Stimulated activated CD8-positive, alpha-beta memory T cell treated with anti-CD3 and anti-CD28 coated beads, Interleukin-2, amount 100 ng/mL, for 1 hour (primary cell): ENCODE measurements at places on chromosomes 16 and 17.

DNA sequence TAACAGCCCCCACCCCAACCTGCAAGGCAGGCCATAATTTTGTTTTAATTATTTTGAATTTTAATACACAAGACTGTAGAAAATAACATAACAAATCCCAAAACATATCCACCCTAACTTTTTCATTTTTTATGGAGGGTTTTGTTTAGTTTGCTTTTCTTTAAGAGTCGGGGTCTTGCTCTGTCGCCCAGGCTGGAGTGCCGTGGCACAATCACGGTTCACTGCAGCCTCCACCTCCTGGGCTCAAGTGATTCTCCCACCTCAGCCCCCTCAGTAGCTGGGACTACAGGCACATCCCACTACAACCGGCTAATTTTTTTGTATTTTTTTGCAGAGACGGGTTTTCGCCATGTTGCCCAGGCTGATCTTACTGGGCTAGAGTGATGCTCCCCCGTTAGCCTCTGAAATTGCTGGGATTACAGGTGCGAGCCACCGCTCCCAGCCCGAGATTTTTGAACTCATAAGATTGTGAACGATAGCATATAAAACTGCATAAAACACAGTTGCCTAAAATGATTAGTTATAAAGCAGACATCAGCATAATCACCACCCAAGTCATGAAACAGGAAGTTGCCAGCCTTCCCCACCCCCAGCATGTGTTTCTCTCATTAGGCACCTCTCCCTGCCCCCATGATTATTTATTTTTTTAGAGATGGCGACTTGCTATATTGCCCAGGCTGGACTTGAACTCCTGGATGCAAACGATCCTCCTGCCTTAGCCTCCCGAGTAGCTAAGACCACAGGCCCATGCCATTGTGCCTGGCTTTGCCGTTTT is 13.6 kb upstream of the DOC2B start:
- DNase-seq = no peak

GRCh38 chr16:75256696-75257343 is 5.4 kb upstream of the BCAR1 start:
- no peak for DNase-seq

DNA sequence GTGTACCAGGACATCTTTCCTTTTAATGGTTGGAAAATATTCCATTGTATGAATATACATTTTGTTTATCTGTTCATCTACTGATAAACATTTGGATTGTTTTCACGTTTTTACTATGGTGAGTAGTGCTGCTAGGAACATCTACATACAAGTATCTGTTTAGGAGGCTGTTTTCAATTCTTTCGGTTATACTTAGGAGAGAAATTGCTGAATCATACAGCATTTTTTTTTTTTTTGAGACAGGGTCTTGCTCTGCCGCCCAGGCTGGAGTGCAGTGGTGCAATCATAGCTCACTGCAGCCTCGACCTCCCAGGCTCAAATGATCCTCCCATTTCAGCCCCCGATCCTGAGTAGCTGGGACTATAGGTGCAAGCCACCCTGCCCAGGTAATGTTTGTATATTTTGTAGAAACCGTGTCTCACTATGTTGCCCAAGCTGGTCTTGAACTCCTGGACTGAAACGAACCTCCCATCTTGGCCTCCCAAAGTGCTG is 122.9 kb downstream of the CRLF3 start:
- no peak for DNase-seq

DNA sequence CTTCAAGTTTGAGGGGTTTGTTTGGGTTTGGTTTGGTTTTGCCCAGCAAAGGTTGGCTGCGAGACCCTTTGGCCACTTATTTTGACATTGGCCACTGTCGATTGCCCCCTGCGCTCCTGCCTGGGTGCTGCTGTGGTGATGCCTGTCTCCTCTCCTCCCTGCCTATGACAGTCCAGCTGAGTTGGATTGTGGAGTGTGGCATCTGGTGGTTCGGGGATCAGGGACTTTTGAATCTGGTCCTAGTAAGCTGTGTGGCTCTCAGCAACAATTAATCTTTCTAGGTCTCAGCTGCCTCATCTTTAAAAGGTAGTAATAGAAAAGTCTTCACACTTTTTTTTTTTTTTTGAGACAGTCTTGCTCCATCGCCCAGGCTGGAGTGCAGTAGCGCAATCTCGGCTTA is 27.1 kb downstream of the CDK5RAP3 start:
- DNase-seq = no peak

- DNase-seq = no peak
These were observed 5.8 kb upstream of the CBX4 start for GRCh38 chr17:79844869-79845600.

DNA sequence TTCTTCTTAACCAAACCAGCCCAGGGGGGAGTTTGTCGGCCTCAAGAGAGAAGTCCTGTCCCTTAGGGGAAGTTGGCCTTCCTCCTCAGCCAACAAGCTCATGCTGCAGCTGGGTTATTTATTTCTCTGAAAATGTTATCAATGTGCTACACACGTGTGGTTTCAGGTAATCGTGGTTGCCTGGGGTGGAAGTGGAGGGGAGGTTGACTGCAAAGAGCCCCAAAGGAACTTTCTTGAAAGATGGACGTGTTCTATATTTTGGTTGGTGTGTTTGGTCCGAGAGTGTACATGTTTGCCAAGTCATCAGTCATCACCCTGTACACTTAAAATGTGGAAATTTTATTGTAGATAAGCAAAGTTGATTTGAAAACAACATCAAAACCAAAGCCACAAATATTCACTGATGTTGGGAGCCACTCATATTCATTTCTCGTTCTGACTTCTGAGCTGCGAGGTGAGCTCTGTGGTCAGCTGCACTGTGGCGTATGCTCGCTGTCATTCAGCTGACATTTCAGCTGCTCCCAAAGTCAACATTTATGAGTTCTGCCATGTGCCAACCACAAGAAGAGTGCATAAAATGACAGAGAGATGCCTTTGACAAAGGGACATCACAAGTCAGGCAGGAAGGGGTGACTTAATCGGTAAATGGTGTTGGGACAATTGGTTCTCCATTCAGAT is 26.5 kb upstream of the ADGRG1 start:
- no peak for DNase-seq

- DNase-seq = no peak
These were observed 5.1 kb downstream of the PITPNA start for GRCh38 chr17:1557355-1558095.

DNA sequence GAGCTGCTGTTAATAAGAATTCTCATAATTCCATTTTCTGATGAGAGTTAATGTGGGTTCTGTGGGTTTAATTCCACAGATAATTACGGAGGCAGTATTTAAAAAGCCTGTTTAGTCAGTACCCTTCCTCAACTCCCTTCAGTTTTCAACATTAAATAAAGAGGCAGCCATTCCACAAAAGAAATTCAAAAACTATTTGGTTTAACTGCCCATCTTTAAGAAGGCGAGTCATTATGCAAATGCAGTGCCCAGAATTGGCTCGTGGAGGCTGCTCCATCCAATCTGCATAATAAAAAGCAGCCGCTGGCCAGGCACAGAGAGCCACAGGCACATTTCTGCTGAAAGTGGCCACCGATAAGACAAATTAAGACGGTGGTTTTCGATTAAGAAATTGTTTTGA is 194.4 kb upstream of the TOX3 start:
- no peak for DNase-seq

GRCh38 chr16:4349332-4349731 is 1.8 kb downstream of the PAM16 start:
- no peak for DNase-seq

DNA sequence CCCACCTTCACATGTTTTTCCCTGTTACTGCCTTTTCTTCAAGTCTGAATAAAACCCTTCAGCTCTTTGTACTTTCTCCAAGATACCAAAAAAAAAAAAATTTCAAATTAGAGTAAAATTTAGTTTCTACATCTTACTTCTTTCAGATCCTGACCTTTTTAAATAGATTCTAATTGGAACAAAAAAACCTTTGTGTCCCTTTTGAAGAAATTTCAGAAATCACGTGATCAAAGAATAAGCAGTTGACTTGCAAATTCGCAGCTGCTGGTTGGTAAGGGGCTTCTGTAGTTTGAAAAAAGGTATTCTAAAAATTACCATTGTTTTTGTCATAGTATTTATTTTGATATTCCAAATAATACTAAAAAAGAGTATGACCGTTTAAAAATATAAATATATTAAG is 71.7 kb downstream of the CDC27 start:
- no peak for DNase-seq

DNA sequence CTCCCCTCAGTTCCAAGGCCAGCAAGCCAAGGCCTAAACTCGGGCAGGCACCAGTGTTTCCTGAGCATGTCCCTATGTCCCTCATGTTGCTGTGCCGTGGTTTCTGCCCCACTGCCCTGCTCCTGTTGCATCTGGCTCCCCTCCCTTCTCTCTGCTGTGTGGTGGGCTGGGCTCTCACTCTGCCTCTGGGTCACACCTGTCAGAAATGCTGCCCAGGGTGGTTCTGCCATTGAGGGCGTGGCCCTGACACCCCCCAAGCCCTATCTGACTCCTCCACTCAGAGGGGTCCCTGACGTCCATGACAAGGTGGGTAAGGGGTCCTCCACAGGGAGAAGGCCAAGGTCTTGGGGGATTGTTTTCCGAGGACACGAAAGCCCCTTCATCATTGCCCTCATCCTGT is 9.2 kb upstream of the ITGA3 start:
- DNase-seq = no peak

DNA sequence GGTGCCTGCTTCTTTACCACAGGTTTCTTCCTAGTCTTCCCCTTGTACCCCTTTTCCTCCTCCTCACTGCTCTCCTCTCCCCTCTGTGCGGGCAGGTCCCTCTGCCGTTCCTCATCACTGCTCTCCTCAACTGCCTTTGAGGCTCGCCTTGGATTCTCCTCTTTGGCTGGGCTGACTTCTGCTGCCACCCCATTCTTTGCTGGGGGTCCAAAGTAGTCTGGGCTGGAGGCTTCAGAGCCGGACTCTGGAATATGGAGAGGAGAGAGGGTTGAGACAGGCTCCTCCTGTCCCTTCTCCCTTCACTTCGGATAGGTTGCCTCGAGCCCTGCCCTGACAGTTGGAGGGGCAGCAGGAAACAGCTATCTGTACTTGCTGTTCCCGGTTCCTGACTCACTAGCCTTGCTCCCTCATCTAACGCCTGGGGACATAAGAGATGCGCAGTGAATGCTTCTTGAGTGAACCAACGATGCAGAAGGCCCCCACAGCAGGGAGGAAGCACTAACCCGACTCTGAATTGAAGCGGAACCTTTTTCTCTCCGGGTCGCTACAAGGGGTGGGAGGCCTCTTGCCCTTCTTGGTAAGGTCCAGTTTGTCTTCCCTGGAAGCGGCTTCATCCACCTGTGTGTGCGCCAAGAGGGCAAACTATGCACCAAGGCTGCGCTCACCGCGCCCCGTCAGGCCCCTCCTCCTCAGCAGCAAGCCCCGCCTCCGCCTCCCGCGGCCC is 655 bp downstream of the HIRIP3 start:
- DNase-seq = no peak

DNA sequence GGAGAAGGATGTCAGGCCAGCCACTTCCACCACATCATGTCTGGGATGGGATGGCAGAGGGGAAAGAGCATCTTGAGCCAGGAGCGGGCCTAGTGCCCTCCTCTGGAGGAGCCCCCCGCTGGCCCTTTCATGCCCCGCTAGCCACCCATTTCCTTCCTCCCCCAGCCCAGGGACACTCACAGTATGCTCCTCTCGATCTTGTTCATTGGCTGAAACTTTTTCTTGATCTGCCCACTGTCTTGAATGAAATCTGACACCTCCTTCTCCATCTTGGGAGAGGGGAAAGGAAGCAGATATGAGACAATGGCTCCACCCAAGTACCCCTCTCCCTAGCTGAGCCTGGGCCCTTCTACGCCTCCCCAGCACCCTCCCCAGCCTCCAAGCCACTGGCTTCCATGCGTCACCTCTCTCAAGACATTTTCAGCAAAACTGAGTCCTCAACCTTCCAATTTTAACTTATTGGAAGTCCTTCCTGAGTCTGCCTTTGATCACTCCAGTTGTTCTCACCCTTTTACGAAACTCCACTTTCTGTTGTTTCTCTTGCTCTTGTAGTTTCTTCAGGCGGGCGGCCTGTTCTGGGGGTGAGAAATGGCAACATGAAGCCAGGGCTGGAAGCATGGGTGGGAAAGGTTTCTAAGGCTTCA is 7.2 kb downstream of the SPAG7 start:
- no peak for DNase-seq

- no peak for DNase-seq
These were observed 52.0 kb downstream of the CBFA2T3 start for GRCh38 chr16:88924834-88925539.

GRCh38 chr17:77634710-77635109 is 323.8 kb upstream of the TNRC6C start:
- DNase-seq = no peak

DNA sequence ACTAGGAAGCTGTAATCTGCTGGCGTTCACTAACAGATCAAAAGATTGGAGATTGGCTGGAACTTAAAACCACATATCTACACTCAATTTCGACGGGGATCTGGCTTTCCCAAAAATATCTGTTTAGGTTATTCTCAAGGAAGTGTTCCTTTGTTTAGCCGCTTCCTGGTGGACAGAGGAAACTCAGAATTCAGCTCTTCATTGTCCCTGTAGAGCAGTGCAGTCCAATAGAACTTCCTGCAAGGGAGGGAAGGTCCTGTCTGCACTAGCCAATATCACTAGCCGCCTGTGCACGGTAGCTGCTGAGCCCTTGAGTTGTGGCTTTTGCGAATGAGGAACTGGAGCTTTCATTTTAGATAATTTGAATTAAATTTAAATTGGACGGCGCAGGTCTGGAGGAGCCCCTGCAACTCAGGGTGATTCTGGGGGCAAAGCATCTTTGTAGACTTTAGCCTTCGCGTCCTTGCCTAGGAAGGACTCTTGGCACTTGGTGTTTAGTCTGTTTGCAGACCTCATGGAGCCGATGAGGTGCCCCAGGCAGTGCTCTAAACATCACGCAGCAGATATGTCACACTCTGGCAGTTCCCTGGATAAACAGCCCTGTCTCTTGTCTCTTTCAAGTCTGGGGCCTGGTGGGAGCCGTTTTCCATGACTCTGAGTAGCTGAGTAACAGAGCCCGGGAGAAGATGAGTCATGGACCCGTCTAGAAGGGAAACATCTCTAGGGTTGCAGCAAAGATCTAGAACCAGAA is 122.2 kb downstream of the CCDC182 start:
- no peak for DNase-seq

DNA sequence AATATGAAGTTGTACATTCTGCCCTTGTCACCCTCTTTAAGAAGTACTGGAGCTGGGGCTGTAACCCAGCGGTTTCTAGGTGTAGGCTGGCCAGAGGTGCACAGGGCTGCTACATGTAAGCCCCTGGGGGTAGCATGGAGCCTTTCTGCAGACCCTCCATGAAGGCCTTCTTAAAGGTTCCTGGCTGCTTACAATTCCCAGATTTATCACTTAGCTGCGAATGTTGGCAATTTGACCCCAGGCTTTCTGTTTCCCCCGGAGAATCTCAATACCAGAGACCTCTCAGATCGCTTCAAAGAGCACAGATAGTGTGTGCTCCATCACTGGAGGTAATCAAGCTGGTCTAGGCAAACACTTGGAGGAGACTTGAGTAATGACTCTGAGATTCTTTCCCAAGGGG is 309.4 kb downstream of the CBLN1 start:
- DNase-seq = no peak

DNA sequence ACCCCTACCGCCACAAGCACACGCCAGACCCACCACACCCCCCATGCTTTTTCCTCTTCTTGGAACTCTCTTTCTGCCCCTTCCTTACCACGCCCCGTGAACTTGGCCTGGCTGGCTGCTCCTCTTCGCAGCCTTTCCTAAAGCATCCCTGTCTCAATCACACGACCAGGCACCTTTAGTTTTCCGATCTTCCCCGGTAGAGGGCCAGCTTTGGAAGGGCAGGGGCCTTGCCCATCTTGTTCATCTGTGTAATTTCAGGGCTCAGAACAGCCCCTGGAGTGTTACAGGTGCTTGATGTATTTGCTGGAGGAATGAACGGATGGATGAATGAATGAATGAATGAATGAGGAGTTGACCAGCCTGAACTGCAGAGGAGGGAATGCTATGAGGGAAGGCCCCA is 3.7 kb downstream of the SPPL2C start:
- DNase-seq = no peak
